ENCODE measurements at places on chromosomes 5 and 9.

DNA sequence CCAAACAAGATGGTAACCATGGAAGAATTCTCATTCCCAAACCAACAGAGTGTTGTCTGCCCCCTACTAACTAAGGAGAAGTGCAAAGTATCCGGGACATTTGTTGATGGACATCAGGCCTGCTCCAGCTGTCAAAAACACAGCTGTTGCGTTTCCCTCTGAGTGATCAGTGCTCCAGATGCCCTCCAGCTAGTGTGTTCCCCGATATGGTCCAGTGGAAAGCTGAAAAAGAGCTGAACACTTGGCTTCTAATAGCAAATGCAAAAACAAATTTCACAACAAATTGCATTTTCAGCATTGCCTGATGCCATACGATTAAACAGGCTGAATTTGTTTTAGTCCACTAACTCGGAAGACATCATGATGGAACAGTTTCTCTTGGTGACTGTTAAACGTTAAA, 1398.7 kb downstream of the PTPRD start:
- no peak for DNase-seq

- DNase-seq, result no peak
Measured at GRCh38 chr5:154103233-154103632, 64.5 kb downstream of the MFAP3 start.

DNA sequence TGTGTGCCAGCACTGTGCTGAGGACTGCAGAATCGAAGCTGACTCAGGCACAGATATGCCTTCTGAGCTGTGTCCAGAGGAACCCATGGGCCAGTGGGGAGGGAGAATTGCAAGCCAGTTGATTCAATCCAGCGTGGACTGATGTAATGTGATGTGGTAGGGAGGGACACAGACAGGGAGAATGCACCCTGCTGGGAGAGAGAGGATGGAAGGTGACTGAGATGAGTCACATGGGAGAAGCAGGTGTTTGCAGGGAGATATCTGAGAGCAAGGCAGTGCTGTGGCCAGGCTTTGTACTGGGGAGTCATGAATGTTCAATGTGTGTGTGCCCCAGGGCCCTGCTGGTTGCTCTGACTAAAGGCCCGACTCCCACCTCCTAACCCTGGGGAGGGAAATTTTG, 75.7 kb downstream of the IRX1 start:
- DNase-seq, result no peak

DNA sequence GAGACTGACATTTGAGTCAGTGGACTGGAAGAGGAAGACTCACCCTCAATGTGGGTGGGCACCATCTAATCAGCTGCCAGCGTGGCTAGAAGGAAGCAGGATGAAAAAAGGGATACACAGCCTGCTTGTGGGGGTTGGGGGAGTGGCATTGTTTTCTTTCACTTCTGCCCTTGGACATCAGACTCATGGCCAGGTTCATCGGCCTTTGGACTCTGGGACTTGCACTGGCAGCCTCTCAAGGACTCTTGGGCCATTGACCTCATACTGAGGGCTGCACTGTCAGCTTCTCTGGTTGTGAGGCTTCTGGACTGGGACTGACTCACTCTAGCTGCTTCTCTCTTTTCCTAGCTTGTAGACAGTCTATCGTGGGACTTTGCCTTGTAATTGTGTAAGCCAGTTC, 374.9 kb downstream of the TLE1 start:
- no peak for DNase-seq
